ENCODE measurements at places on chromosomes 12 and 14.

- no peak for DNase-seq
Observed at GRCh38 chr14:55537782-55538181, 42.2 kb upstream of the KTN1 start.

DNA sequence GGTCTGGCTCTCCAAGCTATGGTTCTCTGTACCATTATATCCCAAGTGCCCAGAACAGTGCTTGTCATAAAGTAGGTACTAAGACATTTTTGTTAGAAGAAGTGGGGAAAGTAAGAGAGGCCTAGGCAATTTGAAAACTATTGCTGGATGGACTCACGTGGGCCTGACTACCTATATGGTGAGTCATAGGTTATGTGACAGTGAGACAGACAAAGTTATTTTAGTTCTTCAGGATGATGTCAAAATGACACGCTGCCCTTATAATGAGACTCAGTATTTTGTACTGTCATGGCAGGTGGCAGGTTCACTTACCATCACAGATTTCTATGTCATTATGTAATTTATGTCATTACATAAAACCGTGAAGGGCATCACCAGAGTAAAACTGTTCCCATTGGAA is 53.1 kb downstream of the PARP11 start:
- DNase-seq = no peak

- peak; percentile 66 for DNase-seq
Observed at GRCh38 chr14:51357250-51357649, 117.2 kb downstream of the TMX1 start.

DNA sequence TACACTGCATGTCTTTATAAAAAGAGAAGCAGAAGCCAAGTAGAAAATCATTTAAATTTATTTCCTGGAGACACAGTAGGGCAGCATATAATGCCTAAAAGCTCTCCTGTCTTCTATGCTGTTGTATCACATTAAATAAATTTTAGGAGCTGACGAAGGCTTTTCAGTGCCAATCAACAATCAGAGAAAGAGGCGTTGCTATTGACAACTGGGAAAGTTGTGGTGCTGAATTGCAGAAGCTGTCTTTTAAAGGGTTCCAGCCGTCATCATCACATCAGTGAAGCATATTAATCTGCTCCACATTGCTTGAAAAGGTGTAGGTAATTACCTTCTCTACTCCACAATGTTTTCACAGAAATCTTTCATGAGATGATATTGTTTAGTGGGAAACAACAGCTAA is 103.9 kb downstream of the FSCB start:
- no peak for DNase-seq

- no peak for DNase-seq
Observed at GRCh38 chr14:66635435-66635834, 127.5 kb downstream of the GPHN start.

DNA sequence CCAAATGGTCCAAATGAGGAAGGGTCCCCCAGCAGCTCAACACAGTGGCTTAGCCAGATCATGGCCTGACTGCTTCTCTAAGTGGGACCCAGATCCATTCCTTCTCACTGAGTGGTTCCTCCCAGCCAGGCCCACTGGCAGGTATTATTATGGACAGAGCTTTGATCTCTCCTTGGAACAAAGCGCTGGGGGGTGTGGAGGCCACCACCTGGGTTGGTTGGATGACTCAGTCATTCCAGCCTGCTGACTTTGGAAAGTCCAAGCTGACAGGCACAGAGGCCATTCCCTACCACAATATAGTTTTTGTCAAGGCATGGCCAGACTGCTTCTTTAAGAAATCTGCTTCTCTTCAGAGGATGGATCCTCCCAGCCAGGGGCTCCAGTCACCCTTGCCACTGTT is 341.1 kb downstream of the BTG1 start:
- no peak for DNase-seq

DNA sequence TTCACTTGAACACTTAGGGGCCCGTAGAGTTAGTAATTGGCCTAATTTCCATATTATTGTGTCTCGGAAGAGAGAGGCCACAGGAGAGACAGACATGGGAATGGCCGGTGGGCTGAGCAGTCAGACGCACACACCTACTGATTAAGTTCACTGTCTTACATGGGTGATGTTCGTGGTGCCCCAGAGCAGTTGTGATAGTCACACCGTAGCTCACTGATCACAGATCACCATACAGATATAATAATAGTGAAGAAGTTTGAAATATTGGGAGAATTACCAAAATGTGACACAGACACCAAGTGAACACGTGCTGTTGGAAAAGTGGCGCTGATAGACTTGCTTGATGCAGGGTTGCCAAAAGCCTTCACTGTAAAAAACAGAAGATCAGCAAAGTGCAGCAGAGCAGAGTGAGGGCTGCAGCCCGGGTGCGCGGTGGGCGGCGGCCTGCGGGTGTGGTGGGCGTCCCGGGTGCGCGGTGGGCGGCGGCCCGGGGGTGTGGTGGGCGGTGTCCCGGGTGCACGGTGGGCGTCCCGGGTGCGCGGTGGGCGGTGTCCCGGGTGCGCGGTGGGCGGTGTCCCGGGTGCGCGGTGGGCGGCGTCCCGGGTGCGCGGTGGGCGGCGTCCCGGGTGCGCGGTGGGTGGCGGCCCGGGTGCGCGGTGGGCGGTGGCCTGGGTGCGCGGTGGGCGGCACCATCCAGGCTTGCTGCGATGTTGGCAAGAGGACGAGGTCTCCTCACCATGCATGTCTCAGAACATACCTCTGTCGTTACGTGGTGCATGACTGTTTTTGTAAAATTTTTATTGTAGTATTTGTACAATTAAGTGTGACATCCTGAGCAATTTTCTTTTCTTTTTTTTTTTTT is 34.3 kb upstream of the TEX22 start:
- DNase-seq = no peak

DNA sequence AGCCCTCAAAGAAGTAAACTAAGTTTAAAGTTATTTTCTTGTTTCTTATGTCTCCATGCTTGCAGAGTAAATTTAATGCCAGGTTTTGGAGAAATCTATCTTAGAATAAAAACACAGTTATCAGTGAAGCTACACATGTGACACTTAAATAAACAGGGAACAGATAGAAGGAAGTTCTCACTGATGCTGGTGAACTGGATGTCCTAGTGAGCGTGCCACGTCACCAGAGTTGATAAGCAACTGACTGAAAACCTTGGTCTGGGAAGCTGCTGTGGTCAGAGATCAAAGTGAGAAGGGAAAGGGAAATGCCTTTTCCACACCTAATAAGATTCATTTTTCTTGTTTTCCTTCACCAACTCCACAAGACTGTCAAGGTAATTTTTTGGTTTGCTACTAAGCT is 74.8 kb upstream of the PCED1B start:
- no peak for DNase-seq

- no peak for DNase-seq
Observed at GRCh38 chr14:101229666-101230065, 326.1 kb upstream of the RTL1 start.

DNA sequence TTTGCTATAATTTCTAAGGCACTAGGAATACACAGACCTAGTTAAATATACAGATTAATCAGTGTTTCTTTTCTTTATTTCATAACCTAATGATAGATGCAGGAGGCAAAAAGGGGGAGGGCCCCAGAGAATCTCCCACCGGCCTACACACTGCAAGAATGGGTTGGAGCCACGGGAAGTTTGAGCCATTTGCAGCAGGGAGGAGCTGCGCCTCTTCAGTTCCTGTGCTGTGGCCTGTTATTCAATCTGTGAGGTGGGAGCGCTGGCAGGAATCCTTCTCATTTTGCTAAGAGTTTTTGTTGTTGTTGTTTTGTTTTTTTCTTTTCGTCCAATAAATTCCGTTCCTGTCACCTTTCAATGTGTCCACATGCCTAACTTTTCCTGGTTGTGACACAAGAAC is 251.3 kb upstream of the RPL10L start:
- DNase-seq = no peak

- DNase-seq = no peak
Observed at GRCh38 chr14:74552623-74553022, 59.1 kb downstream of the ISCA2 start.

DNA sequence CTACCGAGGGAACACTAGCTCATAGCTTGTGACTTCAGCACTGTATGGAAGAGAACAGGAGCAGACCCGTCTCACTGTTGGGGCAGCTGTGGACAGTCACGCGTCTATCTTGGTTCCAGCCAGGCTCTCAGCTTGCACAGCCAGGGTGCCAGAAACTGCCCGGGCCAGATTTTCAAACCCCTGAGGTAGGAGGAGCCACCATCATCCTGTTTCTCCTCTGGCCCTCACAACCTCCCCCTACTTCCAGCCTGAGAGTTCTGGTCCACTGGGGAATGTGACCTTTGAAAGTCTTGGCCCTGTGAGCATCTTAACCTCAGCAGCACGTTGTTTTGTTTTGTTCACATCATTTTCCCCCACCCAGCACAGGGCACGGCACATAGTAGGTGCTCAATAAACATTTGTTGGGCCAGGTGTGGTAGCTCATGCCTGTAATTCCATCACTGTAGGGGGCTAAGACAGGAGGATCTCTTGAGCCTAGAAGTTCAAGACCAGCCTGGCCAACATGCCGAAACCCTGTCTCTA is 50.4 kb downstream of the PSMA6 start:
- no peak for DNase-seq

DNA sequence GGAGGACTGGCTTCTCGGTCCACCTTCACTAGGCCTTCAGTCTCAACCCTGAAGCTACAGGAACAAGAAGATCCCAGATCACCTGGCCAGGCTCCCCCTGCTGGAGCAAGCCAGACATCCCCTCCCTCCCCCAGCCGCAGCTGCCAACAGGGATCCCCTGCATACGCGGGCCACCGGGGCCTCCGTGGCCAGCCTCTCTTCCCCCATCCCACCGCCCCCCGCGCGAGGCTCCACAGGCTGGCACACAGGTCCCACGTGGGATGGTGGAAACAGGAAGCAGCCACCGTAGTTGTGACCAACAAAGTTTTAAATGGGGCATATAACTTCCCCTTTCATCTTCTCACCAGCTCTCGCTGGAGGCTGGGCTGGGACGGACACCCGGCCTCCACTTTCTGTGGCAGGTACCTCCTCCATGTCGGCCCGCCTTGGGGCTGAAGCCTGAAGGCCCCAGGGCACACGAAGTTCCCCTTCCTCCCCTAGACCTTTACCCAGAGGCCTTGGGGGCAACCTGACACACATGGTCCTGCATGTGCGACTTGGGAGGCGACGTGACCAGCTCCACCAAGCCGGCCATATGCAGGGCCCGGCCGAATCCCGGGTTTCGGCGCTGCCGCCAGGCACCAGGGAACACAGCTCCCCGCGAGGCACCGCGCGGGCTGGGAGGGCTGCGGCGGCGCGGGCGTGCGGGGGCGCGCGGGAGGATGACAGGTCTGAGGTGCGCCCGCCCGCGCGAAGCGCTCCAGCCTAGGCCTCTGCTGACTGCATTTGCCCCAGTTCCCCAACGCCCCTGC is 44.4 kb upstream of the PNMA1 start:
- peak; percentile 62 for DNase-seq
